LNCaP clone FGC (cell line): ENCODE measurements at places on chromosomes 1 and 21.

DNA sequence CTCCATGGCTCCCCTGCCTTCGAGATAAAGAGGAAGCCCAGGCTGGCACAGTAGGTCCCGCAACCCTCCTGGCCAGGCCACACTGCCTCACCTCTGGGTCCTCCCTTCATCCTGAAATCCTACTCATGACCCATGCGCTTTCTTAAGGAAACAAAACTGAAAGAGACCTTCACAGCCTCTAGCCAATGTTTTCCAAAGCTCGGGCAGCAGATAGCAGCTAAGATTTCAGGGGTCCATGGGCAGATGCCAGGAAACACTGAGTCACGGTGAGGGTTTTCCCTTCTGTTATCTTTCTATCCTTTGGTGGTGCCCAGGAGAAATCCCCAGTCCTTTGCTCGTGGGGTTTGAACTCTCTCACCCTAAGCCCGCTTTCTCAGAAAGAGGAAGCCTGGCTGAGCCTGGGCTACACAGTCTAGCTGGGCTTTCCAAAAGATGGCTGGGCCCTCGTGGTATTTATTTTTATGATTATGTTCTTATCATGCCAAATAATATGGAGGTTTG, 26.6 kb downstream of the TTC39A start:
- DNase-seq = no peak

DNA sequence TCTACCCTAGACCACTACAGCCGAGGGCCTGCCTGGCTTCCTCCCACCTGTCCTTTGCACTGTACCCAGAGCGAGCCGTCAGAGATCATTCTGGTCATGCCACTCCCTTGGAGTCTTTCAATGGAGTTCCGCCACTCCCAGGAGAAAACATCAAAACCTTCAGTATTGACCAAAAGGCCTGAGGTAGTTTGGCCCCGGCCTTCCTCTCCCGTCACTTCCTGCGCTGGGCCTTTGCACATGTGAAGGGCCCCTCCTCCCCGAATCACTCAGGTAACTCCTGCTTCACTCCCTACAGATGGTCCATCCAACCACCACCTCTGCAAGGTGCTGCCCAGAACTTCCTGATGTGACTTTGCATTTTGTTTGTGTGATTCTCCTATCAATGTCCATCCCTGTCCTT, 26.6 kb downstream of the UBE2G2 start:
- no peak for DNase-seq

DNA sequence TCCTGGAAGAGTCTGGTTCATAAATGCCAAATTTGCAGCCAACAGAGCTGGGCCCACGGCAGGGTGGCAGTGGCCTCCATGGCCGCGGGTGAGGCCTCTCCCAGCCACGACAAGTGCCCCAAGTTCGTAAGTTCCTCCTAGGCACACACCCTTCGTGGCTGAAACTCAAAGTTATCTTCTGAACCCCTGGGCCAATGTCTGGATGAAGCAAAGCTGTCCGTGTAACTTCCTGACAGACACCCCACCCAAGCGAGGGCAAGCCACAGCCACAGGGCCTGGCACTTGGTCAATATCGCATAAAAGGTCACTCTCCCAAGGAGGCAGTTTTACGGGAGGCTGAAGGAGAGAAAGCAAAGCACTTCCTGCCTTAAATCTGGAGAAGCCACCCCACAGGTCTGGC, 27.8 kb upstream of the GPR153 start:
- DNase-seq = no peak

- DNase-seq = no peak
Measured at GRCh38 chr1:77084457-77084856, 134.8 kb downstream of the PIGK start.

GRCh38 chr1:47536646-47537118, 98.8 kb downstream of the FOXD2 start:
- no peak for DNase-seq

- DNase-seq = no peak
Measured at GRCh38 chr1:147904726-147905125, 2.1 kb downstream of the GJA8 start.

DNA sequence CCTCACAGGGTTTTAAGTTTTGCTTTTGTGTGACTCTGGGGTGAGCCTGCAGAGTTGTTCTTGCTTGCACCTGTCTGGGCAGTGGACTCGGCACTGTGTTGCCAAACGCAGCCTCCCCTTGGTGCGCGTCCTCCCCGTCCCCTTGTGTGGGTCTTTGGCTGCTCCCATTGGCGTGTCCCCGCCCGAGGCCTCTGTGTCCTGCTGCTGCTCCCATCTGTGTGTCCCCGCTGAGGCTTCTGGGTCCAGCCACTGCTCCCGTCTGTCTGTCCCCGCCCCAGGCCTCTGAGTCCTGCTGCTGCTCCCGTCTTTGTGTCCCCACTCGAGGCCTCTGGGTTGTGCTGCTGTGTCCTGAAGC, 62.8 kb downstream of the PCNT start:
- no peak for DNase-seq
